ENCODE measurements at places on chromosomes 3 and 15. TPM values are rescaled to one million over a fixed set of nuclear protein-coding genes. Genes with fewer than 3 reads are reported as not detected.

The MAP6D1 gene
- not detected for polyA plus RNA-seq

The C3orf20 gene
- polyA plus RNA-seq, result not detected

The DLG1 gene
- 21.2 TPM for polyA plus RNA-seq

The KIF7 gene
- 16.0 TPM for polyA plus RNA-seq

The ROPN1 gene
- not detected for polyA plus RNA-seq

The DUOX1 gene
- 0.46 TPM for polyA plus RNA-seq

The STARD5 gene
- 3.6 TPM for polyA plus RNA-seq

The SLC12A8 gene
- not detected for polyA plus RNA-seq

The ZMAT3 gene
- 9.9 TPM for polyA plus RNA-seq

The APOD gene
- 6.4 TPM for polyA plus RNA-seq

The DGKG gene
- polyA plus RNA-seq, result 0.95 TPM

The CTXN2 gene
- polyA plus RNA-seq, result not detected

The LRTM1 gene
- not detected for polyA plus RNA-seq

The DUOXA2 gene
- polyA plus RNA-seq, result 0.13 TPM

The CAMP gene
- polyA plus RNA-seq, result 4.0 TPM

The SLC15A2 gene
- 0.26 TPM for polyA plus RNA-seq

The CHRM5 gene
- not detected for polyA plus RNA-seq

The RNU5B-1 gene
- polyA plus RNA-seq, result not detected

The PAQR5 gene
- 0.31 TPM for polyA plus RNA-seq
